ENCODE measurements at places on chromosomes 12 and 14.

DNA sequence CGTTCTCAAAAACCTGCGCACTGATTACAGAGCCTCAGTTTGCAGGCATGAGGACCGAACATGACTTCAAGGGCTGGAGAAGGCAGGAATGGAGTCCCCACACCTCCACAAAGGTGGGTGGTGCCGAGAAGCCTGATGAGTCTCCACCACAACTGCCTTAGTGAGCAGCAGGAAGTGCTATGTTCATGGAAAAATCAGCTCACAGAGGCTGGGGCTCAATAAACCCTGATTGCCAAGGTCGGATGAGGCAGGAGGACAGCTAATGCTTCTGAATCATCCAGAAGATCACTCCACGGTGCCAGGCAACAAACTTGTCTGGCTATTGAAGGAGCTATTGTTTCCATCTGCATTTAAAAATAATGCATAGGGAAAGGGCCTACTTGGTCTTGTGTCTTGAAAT lies 31.1 kb downstream of the APPL2 start:
- no peak for DNase-seq

DNA sequence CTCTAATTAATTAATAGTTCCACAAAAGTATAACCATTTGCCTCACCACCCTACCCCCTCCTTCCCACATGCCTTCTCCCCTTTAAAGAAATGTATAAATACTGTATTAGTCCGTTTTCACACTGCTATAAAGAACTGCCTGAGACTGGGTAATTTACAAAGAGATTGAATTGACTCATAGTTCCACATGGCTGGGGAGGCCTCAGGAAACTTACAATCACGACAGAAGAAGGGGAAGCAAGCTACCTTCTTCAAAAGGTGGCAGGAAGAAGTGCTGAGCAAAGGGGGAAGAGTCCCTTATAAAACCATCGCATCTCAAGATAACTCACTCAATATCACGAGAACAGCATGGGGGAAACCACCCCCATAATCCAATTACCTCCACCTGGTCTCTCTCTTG lies 8.2 kb upstream of the RESF1 start:
- no peak for DNase-seq

- DNase-seq, result no peak
Observed at GRCh38 chr14:68630081-68630571, 162.7 kb downstream of the ZFP36L1 start.

DNA sequence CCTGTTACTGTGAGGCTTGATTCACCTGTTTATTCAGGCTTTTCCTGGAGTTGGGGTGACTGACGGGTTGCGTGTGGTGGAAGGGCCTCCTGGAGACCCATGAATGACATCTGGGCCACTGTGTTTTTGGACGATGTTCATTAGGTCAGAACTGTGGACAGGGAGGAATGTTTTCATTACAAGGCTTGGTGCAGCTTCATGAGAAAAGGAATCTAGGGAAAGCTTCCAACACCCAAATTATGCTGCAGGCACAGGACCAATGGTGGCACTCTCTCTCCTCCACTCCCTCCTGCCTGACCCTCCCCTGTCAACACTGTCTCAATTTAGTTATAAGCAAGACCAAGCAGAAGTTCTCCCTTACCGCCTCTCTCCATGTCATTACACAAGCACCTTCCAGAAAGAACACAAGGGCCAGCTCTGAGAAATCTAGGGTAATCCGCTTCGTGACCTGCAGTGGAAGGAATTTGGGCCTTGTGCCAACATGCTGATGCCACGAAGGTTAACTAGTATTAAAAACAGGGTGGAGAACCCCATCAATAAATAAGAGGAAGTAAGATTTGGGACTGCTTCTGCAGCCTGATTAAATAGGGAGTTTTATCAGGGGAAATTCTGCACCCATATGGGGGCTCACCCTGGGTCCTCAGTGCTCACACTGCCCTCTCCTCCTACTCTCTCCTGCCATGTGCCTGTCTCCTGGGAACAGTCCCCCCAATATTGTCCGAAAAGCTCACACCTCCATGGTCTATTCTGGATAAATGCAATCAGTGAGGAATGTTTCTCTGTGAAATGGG lies 200.3 kb downstream of the KTN1 start:
- DNase-seq, result peak; percentile 55

DNA sequence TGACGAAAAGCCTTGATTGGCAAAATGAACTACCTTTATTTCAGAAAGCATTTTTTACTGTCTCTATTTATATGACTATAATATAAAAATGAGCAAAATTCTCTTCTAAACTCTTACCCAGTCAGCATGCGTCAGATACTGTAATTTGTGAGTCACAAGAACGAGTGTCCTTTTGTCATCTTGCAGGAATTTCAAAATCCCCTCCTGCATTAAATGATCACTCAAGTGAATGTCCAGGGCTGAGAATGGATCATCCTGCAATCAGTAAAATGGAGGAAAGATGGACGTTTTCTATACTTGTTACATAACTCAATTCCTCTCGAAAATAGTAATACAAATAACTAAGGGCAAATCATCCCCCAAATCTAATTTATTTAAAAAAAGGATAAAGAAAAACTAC lies 77.7 kb upstream of the KCNJ8 start:
- no peak for DNase-seq

DNA sequence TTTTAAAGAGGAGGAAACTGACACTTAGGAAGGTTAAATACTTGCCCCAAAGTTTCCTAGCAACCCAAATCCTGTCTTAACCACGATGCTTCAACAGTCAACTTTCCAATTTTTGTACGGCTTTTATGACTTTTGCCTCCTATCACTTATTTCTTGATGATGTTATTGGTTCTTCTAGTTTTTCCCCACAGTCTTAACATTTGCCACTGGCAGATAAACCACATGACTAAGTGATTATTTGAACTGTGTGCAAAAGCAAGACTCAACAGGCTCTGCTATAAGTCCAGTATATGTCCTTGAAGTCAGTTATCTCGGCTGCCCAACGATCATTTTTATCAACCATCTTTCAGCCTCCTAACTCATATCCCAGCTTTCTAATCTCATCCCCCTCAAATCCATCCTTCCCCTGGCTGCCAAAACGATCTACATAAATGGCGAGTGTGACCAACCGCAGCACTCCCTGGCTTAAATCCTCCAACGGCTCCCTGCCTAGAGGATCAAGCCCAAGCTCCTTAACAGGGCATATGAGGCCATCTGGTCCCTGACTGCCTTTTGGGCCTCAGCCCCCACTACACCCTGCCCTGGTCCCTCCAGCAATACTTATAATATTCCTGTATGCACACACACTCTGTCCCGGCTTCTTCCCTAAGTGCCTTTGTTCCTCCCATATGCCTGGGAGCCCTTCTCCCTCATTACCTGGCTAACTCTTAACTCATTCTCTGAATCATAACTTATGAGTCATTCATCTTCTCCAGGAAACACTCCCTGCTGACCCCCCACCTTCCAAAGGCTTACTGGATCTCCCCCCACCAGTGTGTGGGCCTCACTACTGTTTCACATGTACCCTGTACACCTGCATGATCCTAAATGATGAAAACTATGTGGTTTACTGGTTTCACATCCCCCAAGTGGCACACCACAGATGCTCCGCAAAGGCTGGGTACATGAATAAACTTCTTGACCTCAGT lies 8.8 kb downstream of the VPS37B start:
- DNase-seq, result peak; percentile 69

DNA sequence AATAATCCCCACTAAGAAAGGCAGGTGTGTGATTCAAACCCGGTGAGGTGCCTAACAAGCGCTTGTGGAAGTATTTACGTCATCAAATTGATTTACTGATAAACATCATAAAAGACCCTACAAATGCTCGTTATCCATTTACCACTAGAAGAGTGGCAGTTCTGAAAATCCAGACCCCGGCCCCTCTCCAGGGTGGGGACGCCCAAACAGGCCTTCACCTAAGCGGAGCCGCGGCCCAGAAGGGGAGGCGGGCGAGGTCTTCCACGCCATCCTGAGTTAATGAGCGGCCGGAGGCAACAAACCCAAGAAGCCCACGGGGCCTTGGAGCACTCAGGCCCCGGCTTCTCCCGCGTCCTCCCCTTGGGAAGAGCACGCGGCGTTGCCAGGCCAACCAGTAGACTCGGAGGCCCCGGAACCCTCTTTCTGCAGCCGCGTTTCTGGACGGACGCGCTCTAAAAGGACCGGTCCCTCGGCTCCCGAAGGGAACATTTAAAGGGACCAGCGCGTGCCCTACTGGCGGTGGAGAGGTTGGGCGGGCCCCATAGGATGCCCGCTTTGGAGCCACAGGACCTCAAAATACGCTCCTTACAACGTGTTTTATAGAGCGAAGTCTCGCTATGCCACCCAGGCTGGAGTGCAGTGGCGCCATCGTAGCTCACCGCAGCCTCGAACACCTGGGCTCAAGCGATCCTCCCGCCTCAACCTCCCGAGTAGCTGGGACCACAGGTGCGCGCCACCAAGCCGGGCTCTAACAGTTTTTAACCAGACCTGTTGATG lies 3.5 kb downstream of the PTPN21 start:
- peak; percentile 43 for DNase-seq

- peak; percentile 4 for DNase-seq
Observed at GRCh38 chr12:3988519-3989217, 115.5 kb upstream of the PARP11 start.

- no peak for DNase-seq
Observed at GRCh38 chr12:131458931-131459772, 251.7 kb upstream of the SFSWAP start.

DNA sequence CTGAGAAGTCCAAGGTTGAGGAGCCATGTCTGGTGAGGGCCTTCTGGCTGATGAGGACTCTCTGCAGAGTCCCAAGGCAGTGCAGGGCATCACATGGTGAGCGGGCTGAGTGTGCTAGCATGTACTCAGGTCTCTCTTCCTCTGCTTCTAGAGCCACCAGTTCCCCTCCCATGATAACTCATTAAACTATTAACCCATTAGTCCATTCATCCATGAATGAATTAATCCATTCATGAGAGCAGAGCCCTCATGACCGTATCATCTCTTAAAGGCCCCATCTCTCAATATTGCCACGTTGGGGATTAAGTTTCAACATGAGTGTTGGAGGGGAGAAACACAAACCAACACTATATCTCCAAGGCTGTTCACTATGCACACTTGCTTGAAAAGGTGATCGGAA lies 83.7 kb downstream of the TMEM30B start:
- no peak for DNase-seq

- no peak for DNase-seq
Observed at GRCh38 chr14:32027255-32027939, 49.7 kb upstream of the ARHGAP5 start.

GRCh38 chr12:122064780-122065588 lies 13.6 kb upstream of the MLXIP start:
- DNase-seq, result no peak

DNA sequence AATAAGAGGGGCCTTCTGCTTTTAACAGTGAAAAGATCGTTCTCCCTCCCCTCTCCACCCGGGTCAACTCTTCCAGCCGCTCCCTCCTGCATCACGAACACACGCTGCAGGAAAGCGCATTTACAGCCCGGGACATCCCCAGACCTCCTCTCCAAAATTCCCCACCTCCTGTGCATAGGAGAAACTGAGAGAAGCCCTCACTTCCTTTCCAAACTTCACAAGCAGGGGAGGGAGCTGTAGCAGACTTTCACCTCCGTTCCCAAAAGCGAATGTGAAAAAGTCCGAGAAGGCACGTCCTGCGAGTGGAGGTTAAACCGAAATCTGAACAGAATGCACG lies 513 bp downstream of the BCAT1 start:
- DNase-seq, result no peak

DNA sequence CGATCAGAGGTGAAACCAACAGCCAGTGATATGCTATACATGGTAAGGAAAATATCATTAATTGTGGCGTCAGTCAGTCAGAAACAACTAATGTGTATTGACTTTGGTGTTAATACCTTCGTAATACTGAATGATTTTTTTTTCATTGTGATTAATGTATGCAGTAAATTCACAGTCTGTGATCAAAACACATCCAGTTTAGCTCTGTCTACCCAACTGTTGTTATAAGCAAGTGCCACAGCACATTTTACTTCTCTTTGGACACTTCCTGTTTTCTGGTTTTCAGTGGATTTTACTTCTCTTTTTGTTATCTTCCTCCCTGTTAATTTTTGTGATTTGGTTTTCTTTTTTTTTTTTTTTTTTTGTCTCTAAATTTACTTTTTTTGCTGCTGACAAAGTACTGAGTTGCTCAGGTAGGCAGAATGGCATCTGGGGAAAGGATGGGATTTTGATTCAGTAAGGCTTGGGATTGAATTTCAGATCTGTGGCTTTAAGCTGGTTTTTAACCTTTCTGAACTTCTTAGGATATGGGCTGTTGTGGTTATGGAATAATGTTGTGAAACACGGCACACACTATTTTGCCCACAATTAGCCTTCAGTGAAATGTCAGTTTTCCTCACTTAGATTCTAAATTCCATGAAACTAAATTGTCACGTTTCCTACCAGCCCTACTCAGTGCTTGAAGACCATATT lies 604 bp downstream of the GLIPR1 start:
- DNase-seq, result peak; percentile 71

DNA sequence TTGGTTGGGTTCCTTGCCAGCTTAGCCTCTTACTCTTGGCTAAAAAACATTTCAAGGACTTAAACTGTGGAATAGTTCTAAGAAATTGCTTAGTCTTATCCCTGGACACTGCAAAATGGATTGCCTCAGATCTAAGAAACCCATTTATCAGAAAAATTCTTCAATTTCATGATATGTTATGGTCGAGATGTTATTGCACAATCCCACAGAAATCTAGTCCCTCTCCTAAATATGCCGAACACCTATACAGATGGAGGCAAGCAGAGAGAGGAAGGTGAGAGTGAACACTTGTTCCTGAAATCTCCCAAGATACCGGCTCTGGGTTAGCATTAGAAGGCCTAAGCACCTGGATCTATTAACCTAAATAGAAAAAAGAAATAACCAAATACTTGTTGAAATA lies 267.2 kb downstream of the PAWR start:
- DNase-seq, result no peak

DNA sequence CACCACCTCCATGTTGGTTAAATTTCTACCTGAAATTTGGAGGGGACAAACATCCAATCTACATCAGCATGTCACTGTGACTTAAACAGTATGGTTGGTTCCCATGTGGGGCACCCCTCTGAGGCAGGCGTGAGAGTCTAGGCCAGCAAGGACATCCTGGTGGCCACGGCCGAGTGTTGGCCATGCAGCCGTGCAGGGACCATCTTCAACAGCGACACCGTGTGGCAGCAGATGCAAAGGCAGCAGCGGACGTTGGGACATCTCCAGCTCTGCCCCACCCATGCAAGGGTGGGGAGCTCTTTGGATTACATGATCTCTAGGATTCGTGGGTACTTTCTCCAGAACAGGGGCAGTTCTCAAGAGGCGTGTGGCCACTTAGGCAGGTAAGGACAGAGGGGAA lies 49.8 kb downstream of the NOC4L start:
- DNase-seq, result no peak

- peak; percentile 95 for DNase-seq
Observed at GRCh38 chr14:45251912-45252311, 1.1 kb downstream of the MIS18BP1 start.
